ENCODE measurements at places on chromosomes 1 and 21.

GRCh38 chr1:161994175-161994668 lies 29.4 kb downstream of the OLFML2B start:
- DNase-seq, result no peak

- no peak for DNase-seq
Observed at GRCh38 chr1:236401698-236402097, 7.6 kb downstream of the EDARADD start.

DNA sequence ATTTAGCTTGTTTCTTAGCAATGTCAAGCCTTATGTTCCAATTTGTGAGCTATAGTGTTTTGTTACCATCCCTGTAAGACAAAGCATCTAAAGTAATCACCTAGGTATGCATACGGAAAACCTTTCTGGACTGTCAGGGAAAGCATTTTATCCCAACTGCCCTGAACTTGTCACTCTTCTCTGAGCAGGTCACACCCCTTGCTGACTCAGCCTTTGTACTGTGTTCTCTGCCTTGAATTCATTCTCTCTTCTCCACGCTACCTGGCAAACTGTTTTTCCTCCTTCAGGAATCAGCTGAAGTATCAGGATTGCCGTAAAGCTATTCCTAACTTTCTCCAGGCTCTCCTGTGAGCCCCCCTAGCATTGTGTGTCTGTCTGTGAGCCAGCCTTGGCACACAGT lies 54.2 kb downstream of the PBX1 start:
- peak; percentile 73 for DNase-seq

DNA sequence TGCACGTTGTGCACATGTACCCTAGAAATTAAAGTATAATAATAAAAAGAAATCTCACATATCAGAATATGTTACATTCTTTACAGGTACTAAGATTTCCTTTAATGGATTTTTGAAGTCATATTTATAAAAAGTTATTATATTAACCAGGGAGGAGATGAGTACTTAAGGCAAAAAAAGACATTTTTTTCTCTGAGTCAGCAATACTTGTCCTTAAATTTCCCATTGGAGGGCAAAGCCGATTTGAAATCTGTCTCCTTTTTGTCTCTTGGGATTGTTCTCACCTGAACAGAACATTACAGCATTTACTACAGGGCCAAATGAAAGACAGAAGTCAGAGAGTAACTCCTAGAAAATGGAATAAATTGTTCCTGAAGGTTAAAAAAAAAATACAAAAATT lies 26.3 kb upstream of the SLC16A1 start:
- no peak for DNase-seq

DNA sequence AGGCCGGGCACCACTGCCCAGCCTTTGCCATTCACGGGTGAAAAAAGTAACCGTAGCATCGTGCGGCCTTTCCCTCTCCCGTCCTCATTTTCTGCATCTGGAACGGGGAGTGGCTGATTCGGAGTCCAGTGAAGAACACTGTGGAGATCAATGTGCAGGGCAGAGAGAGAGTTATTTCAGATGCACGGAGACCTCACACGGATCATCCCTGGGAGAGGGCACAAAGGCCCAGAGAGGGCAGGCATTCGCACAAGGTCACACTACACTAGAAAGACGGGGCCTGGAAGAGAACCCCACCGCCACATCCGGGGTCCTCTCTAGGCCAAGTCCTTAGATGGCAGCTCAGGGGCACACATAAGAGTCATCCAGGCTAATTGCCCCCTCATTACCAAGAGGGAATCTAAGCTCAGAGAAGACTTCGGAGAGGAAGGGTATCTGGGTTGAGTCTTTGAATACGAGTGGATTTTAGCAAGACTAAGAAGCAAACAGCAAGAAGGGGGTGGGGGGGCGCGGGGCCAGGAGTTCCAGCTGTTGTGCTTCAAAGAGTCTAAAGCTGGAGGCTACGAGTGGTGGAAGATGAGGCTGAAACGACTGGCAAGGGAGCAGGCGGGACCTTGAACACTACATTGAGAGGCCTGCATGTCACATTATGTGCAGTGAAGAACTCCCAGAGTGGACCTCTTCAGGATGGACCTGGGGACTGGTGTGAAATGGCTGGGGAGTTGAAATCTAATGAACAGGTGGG lies 857 bp downstream of the GPX7 start:
- DNase-seq, result no peak

DNA sequence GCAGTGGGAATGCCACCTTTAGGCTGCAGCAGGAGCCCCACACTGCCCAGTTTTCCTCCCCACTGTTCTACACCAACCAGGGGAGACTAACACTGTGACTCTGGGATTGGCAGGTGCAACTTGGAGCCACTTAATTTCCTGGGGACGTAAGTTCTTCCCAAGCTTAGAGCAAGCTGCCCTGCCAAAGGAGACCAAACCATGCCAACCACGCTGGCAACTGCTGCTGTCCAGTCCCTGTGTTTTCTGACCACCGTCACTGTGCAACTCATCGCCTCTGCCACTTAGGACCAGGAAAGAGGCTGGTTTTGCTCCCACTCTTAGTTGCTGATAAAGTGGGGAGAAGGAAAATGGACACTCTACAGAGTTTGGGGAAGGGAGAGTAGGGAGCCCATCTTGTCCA lies 50.5 kb downstream of the VANGL1 start:
- DNase-seq, result no peak

DNA sequence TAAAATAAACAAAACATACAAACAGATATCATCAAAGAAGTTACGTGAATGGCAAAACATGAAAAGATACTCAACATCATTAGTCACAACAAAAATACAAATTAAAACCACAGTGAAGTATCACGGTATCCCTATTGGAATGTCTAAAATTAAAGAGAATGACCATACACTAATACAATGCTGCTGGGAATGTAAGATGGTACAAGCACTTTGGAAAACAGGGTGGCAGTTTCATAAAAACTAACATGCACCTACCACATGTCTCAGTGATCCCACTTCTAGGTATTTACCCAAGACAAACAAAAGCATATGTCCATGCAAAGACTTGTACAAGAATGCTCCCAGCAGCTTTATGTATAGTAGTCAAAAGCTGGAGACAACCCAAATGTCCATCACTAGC lies 69.1 kb downstream of the HSF2BP start:
- no peak for DNase-seq

DNA sequence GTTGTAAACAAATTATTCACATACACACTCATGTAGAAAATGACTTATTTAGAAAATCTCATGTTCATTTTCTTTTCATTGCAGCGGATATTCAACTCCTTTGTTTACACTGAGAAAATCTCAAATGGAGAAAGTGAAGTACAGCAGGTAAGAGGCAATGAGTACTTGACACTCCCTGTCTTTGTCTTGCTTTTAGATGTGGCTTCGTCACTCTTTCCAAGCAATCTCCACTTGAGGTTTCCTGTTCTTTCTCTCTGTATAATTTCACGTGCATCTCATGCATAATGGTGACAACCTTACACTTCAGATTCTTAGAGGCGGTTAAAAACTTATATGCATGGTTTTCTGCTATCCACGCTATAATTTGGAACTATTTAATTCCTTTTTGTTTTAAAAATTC lies 80.6 kb downstream of the CACHD1 start:
- DNase-seq, result no peak

All from thyroid gland (tissue), 4 donors.